T-helper 2 cell (primary cell): ENCODE measurements at places on chromosomes 6 and 20.
A peak's percentile ranks its signal among the peaks of the same experiment; 100 is the strongest.

- no peak for DNase-seq
Measured at GRCh38 chr20:38454556-38455473, 17.8 kb upstream of the RALGAPB start.

- DNase-seq: no peak
Measured at GRCh38 chr6:82080767-82081166, 166.8 kb downstream of the IBTK start.

GRCh38 chr6:493840-494239, 102.3 kb downstream of the IRF4 start:
- no peak for DNase-seq

DNA sequence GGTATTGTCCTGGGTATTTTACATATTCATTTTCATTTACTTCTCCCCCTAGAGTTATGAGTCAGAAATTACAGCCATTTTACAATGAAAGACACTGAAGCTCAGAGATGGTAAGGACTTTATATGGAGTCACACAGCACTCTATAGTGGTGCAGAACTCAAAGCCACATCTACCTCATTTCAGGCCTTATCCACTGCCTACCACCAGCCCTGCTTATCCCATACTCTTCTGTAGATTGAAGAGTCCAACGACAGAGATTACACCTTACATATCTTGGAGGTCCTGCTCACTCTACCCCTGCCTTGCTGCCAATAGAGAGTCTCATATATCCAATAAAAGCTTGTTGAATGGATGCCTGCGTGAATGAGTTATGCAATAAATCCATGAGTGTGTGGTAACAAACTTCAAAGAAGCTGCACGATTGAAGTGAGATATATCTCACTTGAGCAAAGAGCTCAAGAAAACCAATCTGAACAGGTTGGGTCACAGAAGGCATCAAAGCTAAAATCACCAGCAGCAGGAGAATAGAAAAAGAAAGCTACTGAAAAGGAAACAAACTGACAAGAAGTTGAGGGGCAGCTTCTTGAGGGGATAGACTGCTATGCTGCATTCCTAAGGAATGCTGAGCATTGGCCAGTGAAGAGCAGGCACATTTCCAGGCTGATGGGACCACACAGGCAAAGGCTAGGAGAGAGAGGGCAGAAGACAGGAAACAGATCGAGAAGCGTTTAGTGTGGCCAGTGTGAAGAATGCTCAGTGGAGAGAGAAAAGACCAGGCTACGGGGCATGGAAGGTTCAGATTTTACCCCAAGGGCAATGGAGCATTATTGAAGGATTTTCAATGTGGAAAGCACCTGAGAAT, 585.6 kb downstream of the DHX35 start:
- DNase-seq: no peak

DNA sequence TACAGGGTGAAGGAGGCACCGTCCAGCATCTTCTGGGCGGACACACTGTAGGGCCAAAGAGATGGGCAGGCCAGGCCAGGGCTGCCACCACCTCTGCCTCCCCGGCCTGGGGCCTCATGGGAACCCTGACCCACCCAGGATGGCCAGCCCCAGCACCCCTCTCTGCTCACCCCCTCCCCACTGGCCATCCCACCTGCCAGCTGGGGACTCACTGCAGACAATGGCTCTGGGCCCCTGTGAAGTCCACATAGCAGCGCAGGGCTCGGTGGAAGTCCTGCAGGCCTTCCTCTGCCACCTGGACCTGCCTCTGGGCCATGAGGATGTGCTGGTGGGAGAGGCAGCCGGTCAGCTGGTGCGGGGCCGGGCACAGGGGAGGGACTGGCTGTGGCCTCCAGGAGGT, 3.6 kb upstream of the C20orf144 start:
- no peak for DNase-seq

DNA sequence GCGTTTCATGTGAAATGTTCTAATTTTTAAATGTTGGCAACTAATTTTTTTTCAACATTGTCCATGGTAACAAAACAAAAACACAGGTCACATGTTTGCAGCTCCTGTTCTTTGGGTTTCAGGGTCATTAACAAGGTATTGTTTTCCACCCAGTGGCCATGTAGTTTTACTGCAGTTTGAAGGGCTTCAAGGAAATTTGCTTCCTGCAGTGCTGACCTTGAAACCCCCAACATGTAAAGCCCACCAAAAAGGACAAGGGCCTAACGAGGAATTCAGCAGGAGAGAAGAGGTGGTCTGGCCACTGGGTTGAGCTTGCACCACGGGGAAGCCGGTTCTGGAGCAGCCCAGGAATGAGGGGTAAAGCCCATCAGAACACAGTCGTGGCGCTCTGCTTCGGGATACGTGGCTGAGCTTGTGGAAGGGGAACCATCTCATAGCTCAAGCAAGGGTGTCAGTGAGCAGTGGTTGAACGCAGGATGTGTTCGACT, 13.9 kb upstream of the KLHL31 start:
- peak; percentile 7 for DNase-seq

- no peak for DNase-seq
Measured at GRCh38 chr6:147811913-147812629, 303.6 kb downstream of the SAMD5 start.

DNA sequence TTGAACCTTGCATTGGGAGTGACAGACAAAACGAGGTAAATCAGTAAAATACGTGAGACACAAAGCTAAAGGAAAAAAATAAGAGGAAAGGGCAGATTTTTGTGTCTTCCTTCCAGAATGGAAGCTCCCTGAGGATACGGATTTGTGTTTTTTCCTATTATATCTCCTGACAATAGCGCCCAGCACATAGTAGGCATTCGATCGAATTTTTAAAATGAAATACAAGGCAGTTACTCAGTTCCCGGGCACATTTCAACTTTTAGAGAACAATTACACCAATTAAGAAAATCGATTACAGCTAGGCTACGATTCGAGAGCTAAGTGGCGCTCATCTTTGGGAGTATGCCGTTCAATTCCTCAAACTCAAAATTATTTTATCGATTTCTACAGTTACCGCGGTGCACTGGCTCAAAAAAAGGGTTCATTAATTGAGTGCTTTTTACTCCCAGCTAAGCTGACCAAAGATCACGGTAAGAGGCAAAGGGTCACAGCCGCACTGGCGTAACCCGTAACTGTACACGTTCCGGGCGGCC, 443 bp downstream of the RMND1 start:
- DNase-seq: no peak

GRCh38 chr6:123030282-123030681, 34.2 kb downstream of the CLVS2 start:
- DNase-seq: no peak

GRCh38 chr20:43723186-43723585, 3.6 kb downstream of the GTSF1L start:
- DNase-seq: no peak

DNA sequence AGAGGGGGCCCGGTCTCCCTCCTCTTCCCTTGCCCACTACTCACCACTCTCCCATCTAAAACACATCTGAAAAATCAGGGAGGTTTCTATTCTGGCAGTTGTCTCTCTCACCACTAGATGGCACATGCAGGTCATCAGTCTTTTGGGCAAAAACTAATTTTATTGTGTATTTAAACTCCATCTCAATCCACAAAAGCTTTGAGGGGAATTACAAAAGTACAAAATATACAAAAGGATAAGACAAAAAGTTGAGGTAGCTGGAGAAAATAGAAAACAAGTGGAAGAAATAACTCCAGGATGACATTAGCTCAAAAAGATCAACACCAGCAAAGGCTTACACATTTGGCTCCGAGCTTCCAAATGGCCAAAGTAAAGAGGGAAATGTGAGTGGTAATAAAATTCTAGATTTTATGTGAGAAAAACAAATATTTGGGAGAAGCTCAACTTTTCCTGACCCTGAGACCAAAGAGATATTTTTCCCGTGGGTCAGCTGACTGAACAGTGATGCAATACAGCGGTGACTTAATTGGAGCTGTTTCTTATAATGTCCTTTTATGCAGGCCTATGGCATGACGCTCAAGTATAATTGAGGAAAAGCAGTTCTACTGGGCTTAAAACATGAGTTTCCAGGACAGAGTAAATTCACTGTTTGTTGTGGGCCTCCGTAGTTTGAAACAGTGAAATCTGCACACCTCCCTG, 79.8 kb upstream of the CHD6 start:
- DNase-seq: no peak
